Activated naive CD4-positive, alpha-beta T cell treated with anti-CD3 and anti-CD28 coated beads for 36 hours (primary cell): ENCODE measurements at places on chromosomes 6 and 20. TPM values are rescaled to one million over a fixed set of nuclear protein-coding genes. Genes with fewer than 3 reads are reported as not detected.

GRCh38 chr6:105400501-105400900 is 2.4 kb downstream of the PREP start:
- H3K4me3 ChIP-seq: no peak overlapping the region
- DNase-seq: no peak
- H3K27me3 ChIP-seq: no peaks in the 10 kb centered on the region
- H3K4me1 ChIP-seq: peaks cover 62% of the 10 kb centered on the region

- no peaks in the 10 kb centered on the region for H3K4me1 ChIP-seq
- H3K27me3 ChIP-seq: peaks cover 5% of the 10 kb centered on the region
- DNase-seq: no peak
- H3K27ac ChIP-seq: no peak overlapping the region
- H3K4me3 ChIP-seq: no peak overlapping the region
- H3K36me3 ChIP-seq: no peaks in the 10 kb centered on the region
These were observed 624 bp downstream of the RBBP8NL start for GRCh38 chr20:62426699-62427131.

GRCh38 chr20:1857466-1857865 is 37.7 kb upstream of the SIRPA start:
- DNase-seq: no peak
- H3K4me3 ChIP-seq: no peak overlapping the region
- H3K27ac ChIP-seq: no peak overlapping the region
- H3K4me1 ChIP-seq: no peaks in the 10 kb centered on the region

DNA sequence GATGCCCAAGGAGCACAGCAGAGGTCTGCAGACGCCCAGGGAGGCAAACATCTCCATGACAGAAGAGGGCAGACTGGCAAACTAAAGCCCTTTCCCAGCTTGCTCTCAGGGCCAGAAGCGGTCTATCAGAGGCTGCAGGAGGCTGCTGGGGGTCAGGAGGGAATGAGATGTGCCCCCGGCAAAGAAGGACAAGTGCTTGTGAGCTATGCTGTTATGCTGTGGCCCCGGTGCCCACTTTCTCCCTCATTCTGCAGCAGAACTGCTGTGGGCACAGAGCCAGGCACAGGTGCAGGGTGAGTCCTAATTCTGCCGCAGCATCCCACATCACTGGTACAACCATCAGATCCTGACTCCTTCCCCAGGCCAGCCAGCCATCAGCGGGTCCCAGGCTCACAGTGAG is 46.4 kb downstream of the LRFN2 start:
- no peaks in the 10 kb centered on the region for H3K27me3 ChIP-seq
- no peak overlapping the region for H3K4me3 ChIP-seq
- H3K27ac ChIP-seq: no peak overlapping the region
- no peaks in the 10 kb centered on the region for H3K36me3 ChIP-seq
- H3K4me1 ChIP-seq: no peaks in the 10 kb centered on the region

DNA sequence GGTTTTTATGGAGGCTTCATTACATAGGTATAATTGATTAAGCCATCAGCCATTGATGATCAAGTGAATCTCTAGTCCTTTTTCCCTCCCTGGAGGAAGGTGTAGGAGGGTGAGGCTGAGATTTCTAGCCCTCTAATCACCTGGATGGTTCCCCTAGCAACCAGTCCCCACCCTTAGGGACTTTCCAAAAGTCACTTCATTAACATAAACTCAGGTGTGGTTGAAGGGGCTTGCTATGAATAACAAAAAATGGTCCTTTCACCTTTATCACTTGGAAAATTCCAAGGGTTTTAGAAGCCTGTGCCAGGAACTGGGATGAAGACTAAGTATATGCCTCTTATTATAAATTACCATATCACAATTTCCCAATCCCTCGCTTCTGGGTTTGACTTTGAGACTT is 40.4 kb downstream of the SMPDL3A start:
- no peaks in the 10 kb centered on the region for H3K27me3 ChIP-seq
- no peak overlapping the region for H3K27ac ChIP-seq
- DNase-seq: no peak
- H3K4me1 ChIP-seq: no peaks in the 10 kb centered on the region

- no peak overlapping the region for H3K4me3 ChIP-seq
- peaks cover 14% of the 10 kb centered on the region for H3K27me3 ChIP-seq
- H3K36me3 ChIP-seq: no peaks in the 10 kb centered on the region
- H3K27ac ChIP-seq: no peak overlapping the region
- DNase-seq: no peak
These were observed 2.1 kb downstream of the WFDC8 start for GRCh38 chr20:45576995-45577394.

GRCh38 chr6:143559051-143559660 is 47.6 kb upstream of the FUCA2 start:
- no peak overlapping the region for H3K27ac ChIP-seq
- H3K36me3 ChIP-seq: no peaks in the 10 kb centered on the region
- H3K27me3 ChIP-seq: no peaks in the 10 kb centered on the region
- peaks cover 21% of the 10 kb centered on the region for H3K4me1 ChIP-seq
- no peak for DNase-seq

DNA sequence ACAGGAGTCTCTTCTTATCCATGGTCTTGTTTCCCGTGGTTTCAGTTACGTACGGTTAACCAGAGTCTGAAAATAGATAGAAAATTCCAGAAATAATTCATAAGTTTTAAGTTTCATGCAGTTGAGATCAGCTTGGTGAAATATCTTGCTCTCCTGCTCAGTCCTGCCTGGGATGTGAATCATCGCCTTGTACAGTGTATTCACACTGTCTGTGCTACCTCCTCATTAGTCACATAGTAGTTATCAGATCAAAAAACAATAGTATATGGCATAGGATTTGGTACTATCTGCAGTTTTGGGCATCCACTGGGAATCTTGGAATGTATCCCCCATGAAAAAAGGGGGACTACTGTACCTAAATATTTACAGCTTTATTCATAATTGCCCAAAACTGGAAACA is 22.7 kb upstream of the MOCS1 start:
- H3K36me3 ChIP-seq: no peaks in the 10 kb centered on the region
- no peak for DNase-seq
- no peaks in the 10 kb centered on the region for H3K4me1 ChIP-seq
- no peak overlapping the region for H3K27ac ChIP-seq
- H3K27me3 ChIP-seq: peaks cover 12% of the 10 kb centered on the region

GRCh38 chr20:3162080-3162611 is 2.5 kb upstream of the FASTKD5 start:
- no peak overlapping the region for H3K27ac ChIP-seq
- peaks cover 18% of the 10 kb centered on the region for H3K4me1 ChIP-seq
- H3K36me3 ChIP-seq: peaks cover 2% of the 10 kb centered on the region
- H3K27me3 ChIP-seq: no peaks in the 10 kb centered on the region
- DNase-seq: no peak

DNA sequence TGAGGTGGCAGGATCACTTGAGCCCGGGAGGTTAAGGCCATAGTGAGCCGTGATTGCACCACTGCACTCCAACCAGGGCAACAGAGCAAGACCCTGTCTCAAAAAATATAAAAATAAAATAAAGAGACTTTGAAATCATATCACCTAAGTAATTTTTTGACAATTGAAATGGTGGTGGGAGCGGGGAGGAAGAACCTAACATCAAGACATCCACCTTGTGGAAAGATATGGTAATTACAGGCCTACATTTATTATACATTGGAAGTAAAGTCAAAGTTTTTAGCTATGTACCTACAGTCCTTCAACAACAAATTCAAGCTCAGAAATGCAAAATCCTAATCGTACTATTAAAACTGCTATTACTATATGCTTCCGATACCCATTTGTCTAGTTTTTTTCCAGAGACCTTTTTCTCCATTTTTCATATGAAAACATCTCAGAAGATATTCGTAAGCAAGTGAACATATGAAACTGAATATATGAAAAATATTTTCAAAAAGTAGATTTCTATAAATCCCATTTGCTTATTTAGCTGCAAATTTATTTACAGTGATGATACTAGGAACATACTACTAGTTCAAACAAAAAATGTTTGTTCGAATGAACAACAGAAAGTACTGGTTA is 83.3 kb downstream of the SYCP2 start:
- H3K27me3 ChIP-seq: no peaks in the 10 kb centered on the region
- no peaks in the 10 kb centered on the region for H3K4me1 ChIP-seq
- H3K36me3 ChIP-seq: no peaks in the 10 kb centered on the region
- H3K4me3 ChIP-seq: no peak overlapping the region
- no peak overlapping the region for H3K27ac ChIP-seq

GRCh38 chr20:57536771-57537724 is 12.1 kb upstream of the CTCFL start:
- H3K4me1 ChIP-seq: no peaks in the 10 kb centered on the region
- H3K27me3 ChIP-seq: peaks cover 26% of the 10 kb centered on the region
- H3K4me3 ChIP-seq: no peak overlapping the region
- H3K36me3 ChIP-seq: no peaks in the 10 kb centered on the region
- no peak overlapping the region for H3K27ac ChIP-seq

DNA sequence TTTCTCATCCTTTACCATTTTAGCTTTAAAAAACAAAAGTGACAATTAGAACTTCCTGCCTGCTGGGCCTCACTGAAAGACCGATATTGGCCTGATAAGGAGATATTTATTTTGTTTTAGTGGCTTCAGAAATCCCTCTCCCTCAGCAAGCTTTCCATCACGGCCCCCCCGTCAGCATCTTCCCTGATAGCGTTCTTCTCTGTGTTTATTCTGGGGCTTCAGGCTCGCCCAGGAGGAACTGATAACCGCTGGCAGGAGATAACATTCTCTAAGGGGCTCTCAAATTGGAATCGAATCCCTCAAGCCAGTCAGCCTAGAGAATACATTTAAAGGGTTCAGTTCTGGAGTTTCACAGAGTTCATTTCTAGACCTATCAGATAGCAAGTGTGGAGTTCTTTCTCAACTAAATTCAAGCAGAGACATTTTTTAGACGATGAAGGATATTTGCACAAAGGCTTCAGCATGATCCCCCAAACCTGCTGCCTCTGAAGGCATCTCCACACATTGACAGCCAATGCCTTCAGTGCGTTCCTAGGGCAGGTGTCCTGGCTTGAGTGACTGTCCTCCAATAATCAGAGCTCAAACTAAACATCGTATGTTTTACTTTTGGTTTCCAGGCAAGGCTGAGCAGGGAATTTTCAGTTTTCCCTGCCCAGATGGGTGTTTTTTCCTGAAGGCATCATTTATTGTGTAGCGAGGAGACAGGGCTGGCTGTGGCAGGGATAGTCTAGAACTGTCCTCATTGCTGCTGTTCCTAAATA is 17.0 kb downstream of the PRDM1 start:
- H3K4me3 ChIP-seq: peak overlapping the region; percentile 20
- peaks cover 61% of the 10 kb centered on the region for H3K4me1 ChIP-seq
- H3K27me3 ChIP-seq: peaks cover 4% of the 10 kb centered on the region
- no peak overlapping the region for H3K27ac ChIP-seq

DNA sequence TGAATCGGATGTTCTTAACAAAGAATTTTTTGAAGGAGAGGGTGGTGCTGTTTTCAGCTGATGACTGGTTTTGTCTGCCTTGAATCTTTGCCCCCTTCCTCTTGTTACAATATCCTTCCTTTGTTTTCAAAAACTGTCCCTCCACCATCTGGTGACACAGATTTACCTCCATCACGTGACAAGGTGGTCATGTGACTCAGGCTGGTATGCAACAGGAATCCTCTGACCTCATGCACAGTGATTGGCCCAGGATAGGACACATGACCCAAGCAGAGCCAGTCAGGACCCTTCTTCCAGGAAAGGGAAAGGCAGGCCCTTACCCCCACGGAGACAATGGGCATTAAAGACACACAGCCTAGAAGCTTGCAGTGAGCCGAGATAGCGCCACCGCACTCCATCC is 84.7 kb upstream of the MC3R start:
- no peaks in the 10 kb centered on the region for H3K36me3 ChIP-seq
- H3K27me3 ChIP-seq: peaks cover 12% of the 10 kb centered on the region
- H3K4me3 ChIP-seq: no peak overlapping the region
- H3K4me1 ChIP-seq: no peaks in the 10 kb centered on the region

- DNase-seq: no peak
- H3K4me1 ChIP-seq: no peaks in the 10 kb centered on the region
- H3K36me3 ChIP-seq: no peaks in the 10 kb centered on the region
- no peaks in the 10 kb centered on the region for H3K27me3 ChIP-seq
These were observed 16.2 kb upstream of the BLCAP start for GRCh38 chr20:37543828-37544227.

DNA sequence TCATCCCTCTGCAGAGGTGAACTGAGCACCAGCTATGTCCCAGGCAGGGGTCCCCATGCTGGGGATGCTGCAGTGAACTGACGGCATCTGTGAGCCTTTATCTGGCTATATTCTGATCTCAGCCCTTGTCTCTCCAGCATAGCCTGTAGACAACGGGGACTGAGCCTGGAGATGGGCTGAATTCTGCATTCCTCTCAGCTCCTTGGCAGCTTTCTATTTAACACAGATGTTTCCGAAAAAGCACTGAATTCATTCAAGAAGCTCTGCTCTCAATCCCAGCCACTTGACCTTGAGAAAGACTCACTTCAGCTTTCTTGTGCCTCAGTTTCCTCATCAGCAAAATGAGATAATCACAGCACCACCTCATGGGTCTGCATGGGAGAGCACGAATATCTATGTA is 204.4 kb upstream of the PMEPA1 start:
- no peaks in the 10 kb centered on the region for H3K27me3 ChIP-seq
- DNase-seq: no peak
- H3K4me3 ChIP-seq: no peak overlapping the region
- H3K4me1 ChIP-seq: no peaks in the 10 kb centered on the region
- no peaks in the 10 kb centered on the region for H3K36me3 ChIP-seq

DNA sequence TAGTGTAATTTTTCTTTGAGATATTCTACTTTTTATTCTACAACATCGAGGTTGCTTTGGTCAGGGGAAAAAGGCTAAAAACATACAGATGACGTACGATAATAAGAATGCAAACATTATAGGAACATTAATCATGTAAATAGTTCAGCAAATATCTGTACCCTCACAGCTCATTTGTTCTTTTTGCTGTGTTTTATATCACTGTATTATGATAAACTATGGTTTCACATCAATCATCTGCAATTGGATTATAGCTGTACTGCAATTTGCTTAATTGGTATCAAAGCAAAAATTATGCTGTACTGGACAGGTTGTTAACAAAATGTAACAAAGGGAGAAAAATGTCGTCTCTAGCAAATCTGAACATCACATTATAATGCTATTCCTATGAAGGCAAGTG is 597.1 kb downstream of the EPHA7 start:
- H3K4me3 ChIP-seq: no peak overlapping the region
- H3K27me3 ChIP-seq: no peaks in the 10 kb centered on the region
- DNase-seq: no peak

- H3K4me3 ChIP-seq: no peak overlapping the region
- no peaks in the 10 kb centered on the region for H3K4me1 ChIP-seq
- peaks cover 18% of the 10 kb centered on the region for H3K27me3 ChIP-seq
- DNase-seq: no peak
These were observed 69.3 kb downstream of the RCAN2 start for GRCh38 chr6:46421939-46422338.

GRCh38 chr6:168071620-168072019 is 7.4 kb downstream of the FRMD1 start:
- no peak overlapping the region for H3K4me3 ChIP-seq
- peaks cover 3% of the 10 kb centered on the region for H3K27me3 ChIP-seq
- no peaks in the 10 kb centered on the region for H3K4me1 ChIP-seq
- DNase-seq: no peak

GRCh38 chr6:73309535-73309784 is 44.6 kb downstream of the DPPA5 start:
- H3K36me3 ChIP-seq: peaks cover 1% of the 10 kb centered on the region
- H3K4me3 ChIP-seq: peak overlapping the region; percentile 83
- no peak overlapping the region for H3K27ac ChIP-seq
- peaks cover 53% of the 10 kb centered on the region for H3K27me3 ChIP-seq
- H3K4me1 ChIP-seq: peaks cover 19% of the 10 kb centered on the region

- no peak overlapping the region for H3K27ac ChIP-seq
- H3K4me3 ChIP-seq: no peak overlapping the region
- H3K36me3 ChIP-seq: no peaks in the 10 kb centered on the region
- H3K27me3 ChIP-seq: no peaks in the 10 kb centered on the region
- H3K4me1 ChIP-seq: peaks cover 2% of the 10 kb centered on the region
These were observed 263.4 kb upstream of the MAN1A1 start for GRCh38 chr6:119612911-119613381.

Gene OR2J1
- total RNA-seq: not detected

Gene DUSP15
- total RNA-seq: not detected

Gene STX11
- 17.5 TPM for total RNA-seq

Gene TTPAL
- 11.5 TPM for total RNA-seq

Gene BPIFB3
- not detected for total RNA-seq

Gene TOP1
- 91.7 TPM for total RNA-seq

Gene HUS1B
- total RNA-seq: 1.2 TPM

Gene BCAS1
- 0.05 TPM for total RNA-seq
